Stimulated activated CD4-positive, alpha-beta T cell treated with anti-CD3 and anti-CD28 coated beads, TNF-alpha, amount 100 ng/mL, for 1 hour (primary cell): ENCODE measurements at places on chromosomes 11 and 22.

- no peak for DNase-seq
Measured at GRCh38 chr11:62577046-62577714, 3.5 kb upstream of the EEF1G start.

- DNase-seq, result no peak
Measured at GRCh38 chr11:8814923-8815240, 96.1 kb upstream of the AKIP1 start.

DNA sequence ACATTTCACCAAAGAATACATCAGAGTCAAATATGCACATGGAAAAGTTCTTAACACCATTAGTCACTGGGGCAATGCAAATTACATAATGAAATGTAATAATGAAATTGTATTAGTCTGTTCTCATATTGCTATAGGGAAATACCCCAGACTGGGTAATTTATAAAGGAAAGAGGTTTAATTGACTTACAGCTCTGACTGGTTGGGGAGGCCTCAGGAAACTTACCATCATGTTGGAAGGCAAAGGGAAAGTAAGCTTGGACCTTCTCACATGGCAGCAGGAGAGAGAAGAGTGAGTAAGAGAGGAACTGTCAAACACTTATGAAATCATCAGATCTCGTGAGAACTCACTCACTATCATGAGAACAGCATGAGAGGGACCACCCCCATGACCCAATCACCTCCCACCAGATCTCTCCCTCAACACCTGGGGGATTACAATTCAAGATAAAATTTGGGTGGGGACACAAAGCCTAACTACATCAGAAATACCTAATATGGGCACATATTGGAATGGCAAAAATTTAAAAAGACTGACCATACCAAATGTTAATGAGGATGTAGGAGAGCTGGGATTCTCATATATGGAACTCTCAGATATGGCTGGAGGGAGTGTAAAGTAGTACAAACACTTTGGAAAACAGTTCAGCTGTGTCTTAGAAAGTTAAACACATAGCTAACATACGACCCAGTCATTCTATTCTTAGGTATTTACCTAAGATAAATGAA, 65.1 kb upstream of the CD44 start:
- no peak for DNase-seq

- DNase-seq, result no peak
Measured at GRCh38 chr11:94877443-94878200, 95.7 kb downstream of the CWC15 start.

GRCh38 chr11:33616552-33616951, 84.1 kb downstream of the C11orf91 start:
- DNase-seq, result no peak

GRCh38 chr22:17945888-17946648, 78.3 kb downstream of the MICAL3 start:
- no peak for DNase-seq

GRCh38 chr11:79371152-79371551, 69.7 kb downstream of the TENM4 start:
- DNase-seq, result no peak

DNA sequence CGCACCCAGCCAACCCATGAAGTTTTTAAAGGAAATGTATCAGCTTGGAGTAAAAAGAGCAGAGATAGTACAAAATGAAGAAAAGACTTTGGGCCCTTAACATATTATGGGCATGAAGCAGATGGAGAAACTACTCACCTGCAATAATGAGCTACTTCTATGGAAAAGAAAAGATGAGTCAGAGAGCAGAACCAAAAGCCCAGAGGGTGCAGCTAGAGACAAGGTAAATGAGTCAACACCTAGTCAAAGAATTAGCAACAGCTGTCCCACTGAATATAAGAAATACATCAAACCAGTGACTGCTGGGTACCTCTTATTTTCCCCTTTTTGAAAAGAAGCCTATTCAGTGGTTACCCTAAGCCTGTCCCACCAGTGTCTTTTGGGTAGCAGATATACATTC, 61.8 kb downstream of the RPL27A start:
- DNase-seq, result no peak

GRCh38 chr11:120236169-120237107, 3.5 kb upstream of the POU2F3 start:
- no peak for DNase-seq

DNA sequence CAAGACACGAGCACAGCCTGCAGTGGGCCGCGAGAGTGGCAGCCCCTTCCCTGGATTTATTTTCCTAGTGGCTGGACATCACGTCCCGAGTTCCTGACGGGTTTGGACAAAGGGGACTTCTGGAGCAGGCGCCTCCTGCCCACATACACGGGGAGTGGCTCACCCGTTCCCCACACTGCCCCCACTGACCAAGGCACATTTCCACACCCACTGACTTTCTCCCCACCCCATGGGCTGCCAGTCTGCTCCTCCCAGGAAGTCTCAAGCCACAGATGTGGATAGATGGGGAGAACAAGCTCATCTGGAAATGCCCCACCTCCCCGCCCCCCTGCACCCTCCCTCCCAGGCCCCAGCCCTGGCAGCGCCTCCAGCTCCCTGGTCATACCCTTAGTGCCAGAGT, 34.0 kb upstream of the FADD start:
- no peak for DNase-seq

- no peak for DNase-seq
Measured at GRCh38 chr22:31144223-31144622, 3.9 kb upstream of the PLA2G3 start.

DNA sequence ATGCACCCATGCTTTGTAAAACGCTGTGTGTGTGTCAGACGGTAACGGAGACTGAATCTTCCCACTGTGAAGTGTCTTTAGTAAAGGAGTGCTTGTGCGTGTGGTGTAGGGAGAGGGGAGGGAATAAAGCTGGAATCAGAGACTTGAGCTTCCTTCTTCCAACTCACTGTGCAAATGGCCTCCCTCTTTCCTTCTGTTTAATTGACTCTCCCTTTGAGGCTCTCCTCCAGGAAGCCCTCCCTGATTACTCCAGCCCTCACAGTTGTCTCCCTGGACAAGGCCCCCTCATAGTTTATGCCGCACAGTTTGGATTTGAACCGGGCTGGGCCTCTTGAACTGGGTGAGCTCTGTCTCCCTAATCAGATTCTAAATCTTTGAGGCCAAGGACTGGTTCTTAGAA, 23.0 kb upstream of the KCNJ11 start:
- DNase-seq, result no peak

DNA sequence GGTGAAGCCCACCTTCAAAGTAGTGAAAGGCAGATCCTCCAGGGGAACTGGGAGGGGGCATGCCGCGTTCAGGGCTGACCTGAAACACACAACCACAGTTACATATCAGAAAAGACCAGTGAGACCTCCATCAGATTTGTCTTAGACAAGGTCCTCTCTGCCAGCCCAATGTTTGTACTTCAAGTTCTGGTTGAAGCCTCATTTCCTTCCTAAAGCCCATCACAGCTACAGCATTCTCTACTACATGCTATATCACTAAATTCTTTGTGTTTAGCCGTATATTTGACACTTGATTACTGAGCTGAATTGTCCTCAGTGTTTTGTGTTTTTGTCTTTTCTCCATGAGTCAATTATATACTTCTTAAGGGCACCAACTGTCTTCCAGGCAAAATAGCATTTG, 40.1 kb downstream of the PI4KA start:
- DNase-seq, result no peak

DNA sequence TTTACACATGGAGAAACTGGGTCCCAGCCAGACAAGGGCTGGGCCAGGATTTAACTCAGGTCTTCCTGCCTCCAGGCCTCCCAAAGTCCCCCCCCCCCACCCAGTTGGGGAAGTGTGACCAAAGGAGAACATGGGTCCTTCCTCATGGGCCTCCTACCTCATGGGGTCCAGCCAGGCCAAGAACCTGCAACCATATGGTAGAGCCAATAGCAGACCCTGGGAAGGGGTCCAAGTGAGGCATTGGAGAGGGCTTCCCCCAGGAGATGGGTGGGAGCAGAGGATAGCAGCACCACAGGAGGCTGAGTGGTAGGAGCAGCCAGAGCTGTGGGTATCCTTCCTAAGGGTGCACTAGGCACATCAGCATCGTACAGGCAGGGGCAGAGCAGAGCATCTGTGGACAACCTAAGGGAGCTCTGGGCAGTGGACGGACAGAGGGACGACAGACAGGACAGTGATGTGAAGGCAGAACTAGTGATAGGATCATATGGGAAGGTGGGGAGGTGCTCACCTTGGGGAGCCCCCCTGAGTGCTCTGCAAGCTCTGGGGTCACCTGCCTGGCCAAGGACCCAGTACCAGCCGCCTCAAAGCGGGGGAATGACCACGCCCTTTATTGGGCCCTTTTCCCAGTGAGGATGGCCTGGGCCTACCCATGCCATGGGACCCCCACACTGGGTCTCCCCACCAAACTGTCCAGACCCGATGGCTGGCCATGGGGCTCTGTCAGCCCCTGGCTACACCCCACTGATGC, 4.5 kb downstream of the ARVCF start:
- DNase-seq, result no peak

- DNase-seq, result no peak
Measured at GRCh38 chr11:76601724-76602123, 68.8 kb downstream of the LRRC32 start.

DNA sequence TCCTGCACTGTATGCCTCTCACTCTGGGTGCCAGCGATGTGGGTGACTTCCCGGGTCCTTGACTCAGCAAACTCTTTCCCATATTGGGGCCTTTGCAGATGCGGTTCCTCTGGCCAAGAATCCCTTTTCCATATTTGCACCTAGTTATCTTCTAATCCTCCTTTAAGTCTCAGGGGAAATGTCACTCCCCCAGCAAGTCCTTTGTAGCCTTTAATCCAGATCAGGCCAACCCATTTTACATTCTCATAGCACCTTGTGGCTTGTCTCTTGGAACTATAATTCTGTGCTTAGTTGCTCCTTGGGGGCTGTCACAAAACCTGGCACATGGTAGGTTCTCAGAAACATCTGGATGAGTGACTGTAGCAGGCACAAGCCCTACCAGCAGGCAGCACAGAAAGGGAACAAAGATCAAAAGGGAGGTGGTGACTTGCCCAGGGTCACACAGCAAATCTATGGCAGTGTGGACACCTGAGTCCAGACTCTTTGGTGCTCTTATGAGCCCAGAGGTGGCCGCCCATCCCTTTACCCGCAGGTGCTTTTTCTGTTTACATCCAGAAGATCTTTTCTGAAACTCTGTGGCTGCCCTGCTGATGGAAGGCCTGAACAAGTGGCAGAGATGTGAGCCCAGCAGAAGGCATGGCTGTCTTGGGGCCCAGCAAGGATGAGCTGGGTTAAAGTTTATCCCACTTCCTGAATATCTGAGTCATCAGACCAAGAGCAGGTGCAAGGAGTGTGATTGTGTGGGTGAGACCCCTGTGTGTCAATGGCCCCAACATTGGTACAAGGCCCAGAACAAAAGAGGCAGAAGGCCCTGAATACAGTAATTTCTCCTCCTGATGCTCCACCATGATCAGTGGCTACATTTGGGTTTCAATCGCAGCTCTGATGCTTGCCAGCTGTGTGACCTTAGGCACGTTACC, 78.6 kb upstream of the GRK3 start:
- no peak for DNase-seq

- DNase-seq, result no peak
Measured at GRCh38 chr22:46193898-46194310, 43.6 kb downstream of the PPARA start.

- no peak for DNase-seq
Measured at GRCh38 chr11:82794490-82794889, 60.8 kb upstream of the FAM181B start.

DNA sequence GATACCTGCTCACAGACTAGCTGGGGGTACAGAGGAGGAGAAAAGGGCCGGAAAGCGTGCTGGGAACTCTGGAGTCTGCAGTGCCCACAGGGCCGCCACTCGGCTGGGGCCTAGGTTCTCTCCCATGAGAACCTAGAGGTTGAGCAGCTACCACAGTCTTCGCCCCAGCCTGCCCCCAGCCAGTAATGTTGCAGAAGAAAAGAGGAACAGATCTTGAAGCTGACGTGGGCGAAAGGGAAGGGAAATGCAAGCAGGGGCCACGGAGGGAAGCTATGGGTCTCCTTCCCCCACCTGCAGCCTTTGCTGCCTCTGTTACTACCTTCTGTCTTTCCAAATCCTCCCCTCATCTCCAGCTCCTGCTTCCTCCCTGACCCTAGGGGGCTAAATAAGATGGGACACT, 28.8 kb upstream of the P2RY2 start:
- no peak for DNase-seq

- DNase-seq, result no peak
Measured at GRCh38 chr11:117087446-117087845, 10.8 kb downstream of the SIK3 start.

DNA sequence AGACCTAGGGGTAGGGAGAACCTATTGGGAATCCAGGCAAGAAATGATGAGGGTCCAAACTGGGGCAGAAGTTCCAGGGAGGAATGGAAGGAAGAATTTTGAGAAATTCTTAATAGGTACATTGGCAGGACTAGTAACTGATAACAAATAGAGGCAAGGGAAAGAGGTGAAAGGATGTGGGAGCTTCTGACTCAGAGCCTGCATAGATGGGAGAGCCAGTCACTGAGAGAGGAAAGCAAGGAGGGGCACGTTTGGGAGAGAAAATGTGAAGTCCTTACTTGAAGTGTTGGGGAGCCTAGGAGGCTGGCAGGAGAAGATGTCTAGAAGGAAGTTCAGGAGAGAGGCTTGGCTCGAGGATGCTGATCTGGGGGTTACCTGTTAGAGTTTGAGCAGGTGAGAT, 104.6 kb upstream of the NCAM1 start:
- no peak for DNase-seq

DNA sequence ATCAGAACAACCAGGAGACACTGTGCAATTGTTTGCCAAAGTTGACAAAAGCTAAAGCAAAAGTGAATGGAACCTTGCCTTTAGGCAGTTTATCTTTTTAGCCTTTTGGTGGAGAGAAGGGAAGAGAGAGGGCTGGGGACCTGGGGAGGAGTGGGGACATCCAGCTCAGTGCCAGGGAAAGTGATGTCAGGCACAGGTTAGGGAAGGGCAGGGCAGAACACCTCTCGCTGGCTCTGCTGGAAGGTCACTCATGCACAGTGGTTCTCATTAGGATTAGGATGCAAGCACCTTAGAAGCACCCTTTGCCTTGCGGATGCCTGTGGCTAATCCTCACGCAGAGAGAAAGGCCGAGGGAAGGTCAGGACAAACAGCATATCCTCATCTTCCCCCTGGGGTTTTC, 14.3 kb upstream of the LINC01488 start:
- no peak for DNase-seq

- DNase-seq, result no peak
Measured at GRCh38 chr11:122523846-122524805, 131.4 kb upstream of the UBASH3B start.

- peak; percentile 20 for DNase-seq
Measured at GRCh38 chr11:120344302-120345004, 8.2 kb downstream of the ARHGEF12 start.

- DNase-seq, result no peak
Measured at GRCh38 chr22:50546326-50547262, 895 bp downstream of the KLHDC7B start.
